ENCODE measurements at places on chromosomes 4 and X.

- DNase-seq, result no peak
Measured at GRCh38 chr4:155972098-155972497, 18.4 kb upstream of the CTSO start.

GRCh38 chr4:7397206-7398103, 37.3 kb downstream of the PSAPL1 start:
- DNase-seq, result no peak

- DNase-seq, result no peak
Measured at GRCh38 chr4:38662522-38663089, 1.4 kb upstream of the KLF3 start.

DNA sequence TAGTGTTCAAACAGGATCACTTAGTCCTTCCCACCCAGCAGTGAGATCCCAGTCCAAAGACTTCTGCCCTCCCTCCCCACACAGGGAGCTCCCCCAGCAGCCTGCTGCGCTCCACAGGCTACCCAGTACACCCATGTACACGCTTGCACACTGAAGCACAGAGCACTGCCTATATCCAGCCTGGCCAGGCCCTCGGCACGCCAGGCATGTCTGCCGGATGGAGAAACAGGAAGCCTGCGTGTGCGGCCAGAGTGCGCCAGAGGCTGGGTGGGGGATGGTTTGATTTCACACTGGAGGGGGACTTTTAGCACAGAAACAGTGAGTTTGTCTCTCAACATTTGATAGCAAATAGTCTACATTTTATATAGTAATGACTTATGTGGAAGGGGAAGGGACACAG, 833.5 kb upstream of the IGFBP7 start:
- DNase-seq, result no peak

- DNase-seq, result no peak
Measured at GRCh38 chr4:42420140-42420539, 22.9 kb downstream of the SHISA3 start.

Measured in stimulated activated CD4-positive, alpha-beta T cell treated with anti-CD3 and anti-CD28 coated beads, TNF-alpha, amount 100 ng/mL, for 48 hours (primary cell).